Heart right ventricle (tissue), 16 donors: ENCODE measurements at places on chromosomes 13 and 19. TPM values are rescaled to one million over a fixed set of nuclear protein-coding genes. Genes with fewer than 3 reads are reported as not detected.

Gene ZSCAN4
- 0.19 TPM for total RNA-seq

Gene LRFN3
- total RNA-seq: 6.4 TPM

Gene F7
- not detected for total RNA-seq

Gene LILRB3
- 0.99 TPM for total RNA-seq

- DNase-seq: no peak
These were observed 371.3 kb downstream of the COG6 start for GRCh38 chr13:40026741-40027140.

DNA sequence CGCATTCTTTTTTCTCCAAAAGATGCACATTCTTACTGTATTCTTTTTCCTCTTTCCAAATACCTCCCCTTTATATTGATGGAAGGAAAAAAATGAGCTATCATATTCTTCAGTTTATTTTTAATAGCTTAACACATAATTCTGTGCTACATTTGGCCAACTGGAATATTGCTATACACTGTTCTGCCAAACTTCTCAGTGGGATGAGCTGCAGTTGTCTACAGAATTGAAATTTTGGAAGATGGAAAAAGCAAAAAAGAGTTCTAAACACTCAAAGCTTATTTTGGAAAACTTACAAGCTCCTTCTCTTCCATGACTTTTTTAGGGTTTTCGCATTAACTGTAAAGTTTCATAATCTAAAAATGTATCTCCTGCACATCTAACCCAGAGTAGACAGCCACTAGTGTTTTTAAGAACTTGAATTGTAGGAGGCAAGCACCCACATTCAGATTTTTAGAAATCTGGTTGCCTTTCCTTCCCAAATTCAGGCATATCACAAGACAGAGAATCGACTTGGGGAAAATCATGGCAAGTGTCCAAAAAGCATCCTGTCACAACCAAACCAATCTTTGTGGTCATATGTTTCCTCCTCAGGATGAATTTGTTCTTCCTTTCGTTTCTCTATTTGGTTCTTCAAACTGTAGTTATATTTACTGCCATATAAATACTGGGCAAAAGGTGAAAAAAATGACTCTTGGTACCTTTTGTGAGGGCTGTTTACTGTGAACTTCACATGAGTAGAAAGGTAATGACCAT lies 111.4 kb upstream of the FRY start:
- no peak for DNase-seq

- DNase-seq: no peak
These were observed 323.7 kb downstream of the MTUS2 start for GRCh38 chr13:29143847-29144246.

GRCh38 chr19:57814505-57815246 lies at the start of gene ZNF552:
Gene ZNF552 (minus strand): TSS chr19:57814913. CDS start chr19:57814743, 170 bp downstream.
- DNase-seq: peak; percentile 89
